ENCODE measurements at places on chromosomes 13 and 19.

DNA sequence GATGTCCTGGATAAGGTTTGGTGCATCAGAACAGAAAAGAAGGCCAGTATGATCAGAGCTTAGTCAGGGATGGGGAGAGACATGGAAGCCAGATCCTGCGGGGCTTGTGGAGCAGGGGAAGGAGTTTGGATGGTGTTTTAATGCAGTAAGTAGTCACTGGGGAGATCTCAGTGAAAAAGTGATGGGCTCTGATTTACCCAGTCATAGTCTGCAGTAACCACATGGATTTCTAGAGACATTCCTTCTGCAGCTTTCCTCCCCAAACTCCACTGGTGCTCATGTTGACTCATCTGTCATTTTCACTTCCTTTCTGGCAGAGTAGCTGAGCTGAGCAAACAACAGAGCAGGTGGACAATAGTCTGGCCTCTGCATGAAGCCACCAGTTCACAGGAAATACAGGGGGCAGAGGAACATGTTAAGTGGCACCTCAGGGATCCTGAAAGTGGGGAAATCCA, 144.1 kb downstream of the DPF1 start:
- DNase-seq = no peak

GRCh38 chr13:107124129-107124718, 556.3 kb upstream of the ARGLU1 start:
- DNase-seq = no peak

DNA sequence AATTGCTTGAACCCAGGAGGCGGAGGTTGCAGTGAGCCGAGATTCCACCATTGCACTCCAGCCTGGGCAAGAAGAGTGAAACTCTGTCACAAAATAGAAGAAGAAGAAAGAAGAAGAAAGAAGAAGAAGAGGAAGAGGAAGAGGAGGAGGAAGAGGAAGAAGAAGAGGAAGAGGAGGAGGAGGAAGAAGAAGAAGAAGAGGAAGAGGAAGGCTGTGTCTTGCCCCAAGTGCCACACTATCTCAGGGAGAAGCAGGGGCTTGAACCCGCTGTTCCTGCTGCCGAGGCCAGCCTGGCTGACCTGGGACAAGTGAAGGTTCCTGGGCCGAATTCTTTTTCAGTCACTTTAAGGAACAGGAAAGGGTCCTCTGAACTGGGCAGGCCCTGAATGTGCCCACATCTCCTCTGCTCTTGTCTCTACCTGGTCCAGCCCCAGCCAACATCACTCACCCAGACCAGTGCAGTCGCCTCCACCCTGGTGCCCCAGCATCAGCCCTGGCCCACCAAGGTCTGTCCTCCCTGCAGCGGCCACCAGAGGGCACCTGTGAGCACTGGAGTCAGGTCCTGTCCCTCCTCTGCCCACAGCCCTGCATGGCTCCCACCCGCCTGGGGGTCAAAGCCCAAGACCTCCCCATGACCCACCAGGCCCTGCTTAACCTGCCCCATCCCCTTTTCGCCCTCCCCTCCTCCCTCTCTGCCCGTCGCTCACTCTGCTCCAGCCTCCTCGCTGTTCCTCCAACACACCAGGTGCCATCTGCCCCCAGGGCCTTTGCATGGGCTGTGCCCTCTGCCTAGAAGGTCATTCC, 20.0 kb downstream of the TICAM1 start:
- DNase-seq = peak; percentile 88

GRCh38 chr13:98509271-98510155, 67.4 kb downstream of the STK24 start:
- no peak for DNase-seq

- DNase-seq = no peak
These were observed 53.1 kb downstream of the ARHGAP35 start for GRCh38 chr19:46913852-46914430.

- no peak for DNase-seq
These were observed 8.2 kb downstream of the NALCN start for GRCh38 chr13:101408154-101408553.

GRCh38 chr19:13225973-13226865, 76.0 kb downstream of the IER2 start:
- no peak for DNase-seq

DNA sequence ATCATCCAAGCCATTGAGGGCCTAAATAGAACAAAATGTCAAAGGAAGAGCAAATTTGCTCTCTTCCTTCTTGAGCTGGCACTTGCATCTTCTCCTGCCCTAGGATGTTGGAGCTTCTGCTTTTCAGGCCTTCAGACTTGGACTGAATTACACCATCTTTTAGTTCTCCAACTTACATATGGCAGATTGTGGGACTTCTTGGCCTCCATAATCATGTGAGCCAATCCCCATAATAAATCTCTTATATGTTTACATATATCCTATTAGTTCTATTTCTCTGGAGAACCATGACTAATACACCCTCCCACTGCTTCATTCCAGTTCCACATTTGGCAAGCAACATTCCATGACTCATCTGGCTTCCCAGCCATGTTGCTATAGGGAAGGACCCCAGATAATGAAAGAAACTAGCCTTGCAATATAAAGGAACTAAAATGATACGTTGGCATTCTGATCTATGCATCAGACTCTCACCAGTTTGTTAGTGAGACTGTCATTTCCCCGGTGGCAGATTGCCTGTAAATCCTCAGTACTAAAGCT, 11.0 kb upstream of the ACOD1 start:
- no peak for DNase-seq

- no peak for DNase-seq
These were observed 25.1 kb upstream of the MEIS3 start for GRCh38 chr19:47444388-47444821.

GRCh38 chr19:33306191-33306590, 3.9 kb upstream of the CEBPA start:
- DNase-seq = no peak

- DNase-seq = peak; percentile 45
These were observed 54.5 kb downstream of the TSSK6 start for GRCh38 chr19:19460761-19461265.
